Posterior vena cava (tissue), 2 donors: ENCODE measurements at places on chromosomes 2 and 18. TPM values are rescaled to one million over a fixed set of nuclear protein-coding genes. Genes with fewer than 3 reads are reported as not detected.

The VWC2L gene
- 0.10 TPM for total RNA-seq

The DOCK10 gene
- total RNA-seq, result 26.4 TPM

The FAM124B gene
- 2.1 TPM for total RNA-seq

The DUSP2 gene
- total RNA-seq, result 3.5 TPM

The GULP1 gene
- total RNA-seq, result 63.2 TPM

The HSPD1 gene
- total RNA-seq, result 106 TPM

The VWA3B gene
- 0.29 TPM for total RNA-seq

The GLI2 gene
- total RNA-seq, result 21.1 TPM

The UGT1A5 gene
- not detected for total RNA-seq

The TMEM178A gene
- 1.0 TPM for total RNA-seq

The ARMC9 gene
- total RNA-seq, result 31.6 TPM

The SLC66A2 gene
- 32.0 TPM for total RNA-seq

The EIPR1 gene
- total RNA-seq, result 16.3 TPM

The NR4A2 gene
- 15.5 TPM for total RNA-seq

The MTX2 gene
- 18.7 TPM for total RNA-seq

The PTPN18 gene
- total RNA-seq, result 58.7 TPM

The CAPN13 gene
- total RNA-seq, result not detected

The TXNDC2 gene
- total RNA-seq, result 0.29 TPM

The TRIM43 gene
- total RNA-seq, result not detected

The WNT10A gene
- total RNA-seq, result not detected

The DYNAP gene
- not detected for total RNA-seq

The SLC38A11 gene
- total RNA-seq, result 2.1 TPM

The SP140L gene
- 17.0 TPM for total RNA-seq

The PPP1R7 gene
- 49.3 TPM for total RNA-seq

The LAMA1 gene
- 4.0 TPM for total RNA-seq

The HOXD9 gene
- 12.0 TPM for total RNA-seq

The NEU2 gene
- total RNA-seq, result not detected

The TDRD15 gene
- total RNA-seq, result 0.05 TPM
